CD4-positive, alpha-beta T cell treated with Interleukin-4 for 1 hour (primary cell): ENCODE measurements at places on chromosomes 1 and 21.

GRCh38 chr1:25484096-25484495, 53.4 kb downstream of the MACO1 start:
- DNase-seq: no peak

GRCh38 chr1:226033582-226033981, 28.9 kb upstream of the H3-3A start:
- DNase-seq: no peak

GRCh38 chr1:51915951-51916350, 37.4 kb upstream of the NRDC start:
- no peak for DNase-seq

DNA sequence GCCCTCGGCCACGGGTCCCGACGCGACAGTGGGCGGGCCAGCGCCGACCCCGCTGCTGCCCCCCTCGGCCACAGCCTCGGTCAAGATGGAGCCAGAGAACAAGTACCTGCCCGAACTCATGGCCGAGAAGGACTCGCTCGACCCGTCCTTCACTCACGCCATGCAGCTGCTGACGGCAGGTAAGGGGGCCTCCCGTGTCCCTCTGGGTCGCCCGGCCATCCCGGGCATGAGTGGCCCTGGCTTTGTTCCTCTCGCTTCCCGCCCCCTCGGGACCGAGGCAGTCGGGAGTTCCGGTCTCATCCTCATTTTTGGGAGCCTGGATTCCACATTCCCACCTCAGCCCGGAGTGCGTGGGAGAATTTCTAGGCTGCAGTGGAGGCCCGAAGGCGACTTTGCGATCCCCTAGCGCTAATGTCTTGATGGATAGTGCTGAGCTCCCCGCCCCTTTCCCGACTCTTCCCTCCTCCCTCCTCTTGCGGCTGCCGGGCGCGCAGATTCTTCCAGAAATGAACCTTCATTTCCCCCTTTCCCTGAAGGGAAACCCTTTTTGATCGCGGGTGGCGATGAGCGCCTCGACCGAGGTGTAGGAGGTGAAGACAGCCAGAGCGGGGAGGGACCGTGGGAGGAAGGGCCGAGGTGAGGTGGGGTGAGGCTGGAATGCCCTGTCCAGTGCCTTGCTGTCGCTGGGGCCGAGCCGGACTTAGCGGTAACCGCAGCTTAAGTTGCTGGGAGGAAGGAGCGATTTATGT, 705 bp downstream of the KHDRBS1 start:
- no peak for DNase-seq

DNA sequence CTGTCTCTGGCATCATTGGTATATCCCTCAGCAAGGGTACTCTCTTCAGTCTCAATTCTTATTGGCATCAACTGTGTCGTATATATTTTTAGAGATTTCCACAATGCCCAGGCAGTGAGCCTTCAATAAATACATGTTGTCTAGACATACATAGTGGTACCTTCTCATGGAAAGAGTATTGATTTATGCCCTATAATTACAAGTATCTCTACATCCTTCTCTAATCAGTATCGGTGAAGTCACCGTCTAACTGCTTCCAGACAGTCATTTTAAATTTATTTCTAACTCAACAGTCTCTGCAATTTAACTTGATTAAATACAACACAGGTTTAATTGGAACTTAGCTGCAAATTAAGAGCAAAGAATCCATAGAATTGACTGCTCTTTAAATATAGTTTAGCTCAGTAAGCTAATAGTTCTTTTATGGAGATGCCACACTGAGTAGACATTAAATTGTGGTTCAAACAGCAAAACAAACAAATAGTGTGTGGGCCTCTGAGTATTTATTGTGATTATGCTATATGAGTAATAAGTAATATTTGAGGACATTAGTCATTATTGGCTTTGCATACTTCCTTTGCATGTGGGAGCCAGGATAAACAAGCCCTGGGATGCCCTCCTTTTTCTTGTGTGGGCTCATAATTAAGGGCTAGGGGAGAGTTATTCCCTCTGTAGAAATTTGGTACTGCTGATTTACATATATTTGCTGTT, 126.9 kb upstream of the DUSP10 start:
- no peak for DNase-seq
